Pulmonary artery endothelial cell (primary cell): ENCODE measurements at places on chromosomes 3 and 15. TPM values are rescaled to one million over a fixed set of nuclear protein-coding genes. Genes with fewer than 3 reads are reported as not detected.

Gene CRELD1
- 29.1 and 41.7 TPM in 2 replicates for total RNA-seq

DNA sequence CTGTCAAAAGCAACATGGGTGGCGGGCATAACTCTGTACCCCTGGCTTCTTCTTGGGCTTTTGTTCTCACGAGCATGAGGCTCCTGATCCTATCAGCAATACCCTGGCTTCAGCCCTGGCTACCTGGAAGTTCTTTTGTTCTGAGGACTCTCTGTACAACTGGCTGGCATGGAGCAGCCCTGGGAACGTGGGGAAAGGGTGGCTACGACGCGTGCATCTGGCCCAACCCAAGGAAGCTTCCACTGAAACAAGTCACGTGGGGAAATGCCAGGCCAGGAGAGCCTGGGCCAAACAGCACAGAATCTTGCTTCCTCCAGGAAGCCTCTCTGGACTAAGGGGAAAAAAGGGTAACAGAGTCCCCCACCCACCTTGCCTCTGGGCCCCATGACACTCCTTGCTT lies 22.7 kb upstream of the ATP2B2 start:
- DNase-seq, result no peak

- DNase-seq, result no peak
Measured at GRCh38 chr15:85480923-85481322, 100.5 kb downstream of the AKAP13 start.

GRCh38 chr3:66398228-66399025 lies 102.4 kb downstream of the LRIG1 start:
- no peak for DNase-seq

DNA sequence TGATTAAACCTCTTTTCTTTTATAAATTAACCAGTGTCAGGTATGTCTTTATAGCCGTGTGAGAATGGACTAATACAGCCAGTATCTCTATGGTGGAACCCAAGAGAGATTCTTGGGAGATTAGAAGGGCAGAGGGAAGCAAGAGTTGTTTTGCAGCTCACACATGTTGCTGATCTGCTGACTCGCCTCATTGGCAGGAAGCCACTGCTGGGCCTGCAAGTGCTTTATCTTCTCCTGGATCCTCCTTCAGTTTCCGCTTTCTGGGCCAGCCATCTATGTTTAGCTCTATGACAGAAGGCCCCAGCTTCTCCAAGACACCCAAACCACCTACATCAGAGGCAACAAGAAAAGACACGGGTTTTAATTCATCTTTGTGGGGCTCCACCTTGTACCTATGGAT lies 23.4 kb upstream of the GALNT15 start:
- DNase-seq, result no peak
